ENCODE measurements at places on chromosomes 1 and 21. TPM values are rescaled to one million over a fixed set of nuclear protein-coding genes. Genes with fewer than 3 reads are reported as not detected.

CELF3 gene
- not detected for total RNA-seq

KIRREL1 gene
- 267 TPM for total RNA-seq

C8B gene
- not detected for total RNA-seq

ZFP69B gene
- 2.6 TPM for total RNA-seq

SH2D5 gene
- 9.6 TPM for total RNA-seq

CYP4X1 gene
- total RNA-seq = 1.4 TPM

MCOLN3 gene
- total RNA-seq = 1.0 TPM

TTC22 gene
- total RNA-seq = under 0.01 TPM

LMX1A gene
- not detected for total RNA-seq

CD1B gene
- not detected for total RNA-seq

MTOR gene
- total RNA-seq = 34.5 TPM

IL20 gene
- total RNA-seq = not detected

PDC gene
- not detected for total RNA-seq
